ENCODE measurements at places on chromosomes 11 and 22.

GRCh38 chr11:68351450-68352275 is 39.3 kb downstream of the LRP5 start:
- no peak for DNase-seq

GRCh38 chr11:24496736-24497725 is at the start of gene LUZP2:
Gene LUZP2, plus strand, starts transcription at chr11:24497053.
- DNase-seq: peak; percentile 18

DNA sequence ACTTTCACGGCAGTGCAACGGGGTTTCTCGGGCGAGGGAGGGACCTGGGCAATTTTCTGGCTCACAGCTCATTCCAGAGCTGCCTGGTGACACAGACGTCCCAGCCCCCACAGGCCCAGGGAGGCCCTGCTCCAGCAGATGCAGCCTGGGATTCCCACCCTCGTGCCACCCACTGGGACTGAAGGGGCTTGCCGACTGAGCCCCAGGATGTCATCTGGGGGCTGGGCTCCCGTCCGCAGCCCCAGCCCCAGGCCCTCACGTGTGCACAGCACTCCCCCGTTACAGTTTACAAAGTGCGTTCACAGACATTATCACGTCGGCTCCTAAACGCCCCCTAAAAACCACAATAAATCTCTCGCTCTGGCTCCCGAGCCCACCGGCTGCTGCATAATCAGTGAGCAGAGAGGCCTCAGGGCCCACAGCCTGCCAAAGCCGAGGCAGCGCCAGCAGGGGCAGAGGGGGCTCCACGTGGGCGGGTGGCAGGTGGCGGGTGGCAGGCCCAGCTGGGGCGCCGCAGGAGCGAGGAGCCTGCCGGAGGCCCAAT is 76.9 kb upstream of the TCF20 start:
- DNase-seq: no peak

DNA sequence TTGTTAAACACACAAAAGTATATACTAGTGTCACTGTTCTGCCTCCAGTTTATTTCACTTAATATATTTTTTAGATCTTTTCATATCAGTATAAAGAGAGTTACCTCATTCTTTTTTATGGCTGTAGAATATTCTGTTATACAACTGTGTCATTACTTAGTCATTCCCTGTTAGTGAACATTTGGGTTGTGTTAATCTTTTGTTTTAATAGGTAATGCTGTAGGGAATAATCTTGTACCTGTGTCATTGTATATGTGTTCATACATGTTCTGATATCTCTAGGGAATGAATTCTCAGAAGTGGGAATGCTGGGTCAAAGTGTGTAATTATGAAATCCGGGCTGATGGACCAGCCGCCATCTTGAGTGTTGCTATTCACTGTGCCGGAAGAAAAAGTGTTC is 71.4 kb downstream of the SWAP70 start:
- no peak for DNase-seq

DNA sequence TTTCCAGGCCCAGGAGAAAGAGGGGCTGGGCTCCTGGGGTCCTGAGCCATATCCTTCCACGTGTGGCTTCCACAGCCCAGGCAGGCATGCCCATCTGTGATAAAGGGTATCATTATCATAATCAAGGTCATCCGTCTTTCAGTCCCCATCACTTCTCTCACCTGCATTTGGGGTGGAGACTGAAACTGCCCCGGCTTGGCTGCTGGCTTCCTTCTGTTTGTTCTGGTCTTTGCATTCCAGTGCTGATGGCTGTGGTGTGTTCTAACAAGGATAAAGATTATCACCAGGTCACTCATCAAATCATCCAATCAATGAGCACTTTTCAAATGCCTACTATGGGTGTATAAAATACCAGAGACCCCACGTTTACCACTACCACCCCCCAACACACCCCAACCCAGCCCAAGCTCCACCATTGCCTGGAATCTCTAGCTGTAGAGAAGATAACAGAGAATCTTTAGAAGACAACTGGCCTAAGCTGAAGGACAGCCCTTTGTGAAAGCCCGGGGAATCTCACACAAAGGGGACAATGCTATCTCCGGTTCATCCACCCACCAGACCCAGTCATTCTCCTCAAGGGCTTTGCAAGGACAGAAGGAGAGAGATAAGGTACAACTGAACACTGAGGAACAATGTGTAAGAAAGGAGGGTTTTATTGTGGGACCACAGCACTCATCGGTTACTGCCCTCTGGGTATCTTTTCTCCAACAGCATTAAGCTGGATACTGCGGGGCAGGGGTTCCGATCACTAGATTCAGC is 54.9 kb downstream of the AHNAK start:
- DNase-seq: no peak

GRCh38 chr22:29780748-29781676 is 13.8 kb downstream of the UQCR10 start:
- peak; percentile 85 for DNase-seq
